ENCODE measurements at places on chromosomes 2 and 18. TPM values are rescaled to one million over a fixed set of nuclear protein-coding genes. Genes with fewer than 3 reads are reported as not detected.

The MROH2A gene
- not detected for total RNA-seq

The LYG1 gene
- 1.1 TPM for total RNA-seq

The SLC9A4 gene
- 0.07 TPM for total RNA-seq

The SP140 gene
- total RNA-seq = 14.1 TPM
